ENCODE measurements at places on chromosomes 7 and 10.

GRCh38 chr7:151059367-151060112, at the start of gene SLC4A2:
TSS of gene SLC4A2 (plus strand) at chr7:151059589. CDS start at chr7:151061988, 2,399 bp downstream.
- DNase-seq, result peak; percentile 76

DNA sequence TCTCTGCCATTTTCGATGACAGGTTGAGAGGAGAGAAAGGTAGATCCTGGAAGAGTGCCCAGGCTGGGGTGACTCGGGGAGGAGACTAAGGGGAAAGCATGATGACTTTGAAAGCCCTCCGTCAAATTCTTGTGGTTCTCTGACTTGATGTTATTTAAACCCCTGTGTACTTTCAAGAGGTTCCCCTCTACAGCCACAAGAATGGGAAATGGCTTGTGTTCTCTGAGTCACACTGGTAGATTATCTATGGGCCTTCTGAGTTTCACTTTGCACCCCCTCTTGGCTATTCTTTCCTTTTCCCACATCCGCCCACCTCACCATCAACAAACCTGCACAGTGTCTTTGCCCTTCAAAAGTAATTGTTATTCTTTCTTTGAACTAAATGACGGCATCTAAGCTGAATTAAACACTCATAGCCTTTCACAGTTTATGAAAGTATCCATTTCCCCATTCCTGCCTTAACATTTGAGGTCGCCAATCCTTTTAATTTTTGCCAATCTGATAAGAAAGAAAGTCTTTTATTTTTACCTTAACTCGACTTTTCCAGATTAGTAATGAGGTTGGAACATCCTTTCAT, 24.1 kb downstream of the PRF1 start:
- no peak for DNase-seq

DNA sequence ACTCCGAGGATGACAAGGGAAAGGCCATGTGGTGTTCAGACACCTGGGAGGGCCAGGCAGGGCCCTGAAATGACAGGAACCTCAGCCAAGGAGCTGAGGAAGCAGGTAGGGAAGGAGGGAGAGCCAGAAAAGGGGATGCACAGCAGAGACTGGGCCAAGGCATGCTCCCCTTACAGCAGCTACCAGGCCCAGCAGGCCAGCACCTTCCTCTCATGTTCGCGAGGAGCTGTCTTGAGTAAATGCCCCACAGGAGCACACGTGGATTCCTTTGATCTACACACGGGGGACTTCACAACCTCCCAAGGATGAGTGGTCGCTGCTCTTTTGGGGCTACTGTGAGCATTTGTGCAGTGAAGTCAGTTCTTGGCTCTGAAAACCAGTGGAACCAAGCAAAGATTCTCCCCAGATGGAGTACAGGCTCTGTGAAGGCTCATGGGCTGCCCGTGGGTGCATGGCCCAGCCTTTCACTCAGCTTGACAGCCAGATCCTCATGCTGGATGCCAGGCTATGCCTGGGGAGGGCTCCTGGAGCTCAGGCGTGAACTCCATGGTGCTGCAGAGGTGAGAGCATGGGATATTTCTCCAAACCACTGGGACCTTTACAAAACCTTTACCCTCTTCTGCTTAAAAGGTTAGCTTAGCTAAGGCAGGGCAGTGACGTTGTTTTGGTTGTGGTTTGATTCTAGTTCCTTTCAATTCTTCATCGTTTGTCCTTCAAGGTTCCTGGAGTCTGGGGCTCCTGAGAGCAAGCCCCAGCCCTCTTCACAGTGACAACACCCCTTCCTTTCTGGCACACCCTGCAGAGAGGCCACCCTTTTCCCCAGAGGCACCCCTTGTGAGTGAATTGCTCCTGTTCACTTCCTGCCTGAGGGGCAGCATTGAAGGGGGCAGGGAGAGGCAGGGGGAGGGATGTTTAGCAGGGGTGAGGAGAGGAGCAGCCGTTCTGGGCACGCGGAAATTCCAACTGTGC, 74.2 kb upstream of the ZPBP start:
- DNase-seq, result no peak

- DNase-seq, result no peak
Observed at GRCh38 chr10:35722636-35723035, 80.5 kb upstream of the FZD8 start.

DNA sequence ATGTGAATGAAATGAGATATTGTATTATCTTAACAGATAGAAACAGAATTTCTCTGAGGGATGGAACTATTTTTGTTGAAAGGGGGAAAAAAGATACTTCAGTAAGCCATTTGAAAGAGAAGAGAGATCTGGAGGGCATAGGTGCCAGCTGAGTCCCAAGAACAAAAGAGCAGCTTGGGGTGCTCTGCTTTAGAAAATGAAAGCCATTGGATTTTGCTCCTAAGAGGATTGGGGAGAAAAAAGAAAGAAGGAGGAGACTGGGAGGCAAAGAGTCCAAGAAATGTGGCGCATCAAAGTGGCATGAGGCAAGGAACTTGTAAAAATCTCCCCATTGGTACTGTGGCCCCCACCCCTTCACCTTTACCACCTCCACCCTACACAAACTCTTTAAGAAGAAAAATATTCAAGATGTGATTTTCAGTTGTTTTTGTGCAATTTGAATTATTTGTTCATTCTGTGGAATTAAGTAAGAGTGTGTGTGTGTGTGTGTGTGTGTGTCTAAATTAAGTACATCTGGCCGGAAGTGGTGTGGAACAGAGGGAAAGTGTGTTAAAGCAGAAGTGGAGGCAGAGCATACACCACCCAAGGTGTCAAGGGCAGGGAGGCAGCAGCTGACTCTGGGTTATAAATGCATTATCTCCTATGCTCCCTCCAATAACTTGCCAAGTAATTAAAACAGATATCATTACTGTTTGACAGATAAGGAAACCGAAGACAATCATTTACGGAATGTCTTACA, 9.9 kb upstream of the GNAI1 start:
- DNase-seq, result no peak

DNA sequence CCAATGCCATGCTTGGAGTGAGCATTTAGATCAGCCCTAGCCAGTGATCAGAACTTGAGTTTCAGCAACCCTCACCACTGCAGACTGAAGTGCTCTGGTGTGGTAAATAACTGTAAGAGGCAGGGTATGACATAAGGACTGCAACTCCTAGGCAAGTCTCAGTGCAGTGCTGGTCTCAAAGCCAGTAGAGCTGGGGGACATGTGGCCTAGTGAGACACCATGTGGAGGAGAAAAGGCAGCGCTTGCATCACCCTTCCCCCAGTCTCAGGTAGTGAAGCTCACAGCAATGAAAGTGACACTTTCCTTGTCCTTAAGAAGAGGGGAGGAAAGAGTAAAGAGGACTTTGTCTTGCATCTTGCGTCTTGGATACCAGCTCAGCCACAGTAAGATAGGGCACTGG, 386.8 kb upstream of the POT1 start:
- peak; percentile 63 for DNase-seq

DNA sequence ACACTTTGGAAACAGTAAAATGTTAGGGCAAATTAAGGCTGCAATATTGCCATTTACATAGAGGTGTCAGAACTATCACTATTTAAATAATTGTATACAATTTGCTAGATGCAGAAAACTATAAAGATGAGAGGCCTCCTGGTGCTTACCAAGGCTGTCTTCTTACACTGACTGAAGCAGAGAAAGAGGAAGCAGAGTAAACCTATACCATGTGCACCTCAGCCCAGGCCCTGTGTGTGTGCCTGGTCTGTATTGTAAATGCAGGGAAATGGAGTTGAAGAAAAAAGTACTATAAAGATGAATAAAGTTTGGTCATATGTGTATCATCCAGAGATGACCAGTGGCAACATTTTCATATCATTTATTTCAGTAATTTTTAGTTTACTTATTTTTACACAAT, 29.2 kb downstream of the ELMO1 start:
- no peak for DNase-seq

GRCh38 chr10:11578802-11579255, 32.6 kb downstream of the USP6NL start:
- DNase-seq, result no peak

- no peak for DNase-seq
Observed at GRCh38 chr7:43877968-43878864, 8.9 kb upstream of the MRPS24 start.

GRCh38 chr7:43648473-43649406, 65.8 kb downstream of the STK17A start:
- DNase-seq, result no peak

DNA sequence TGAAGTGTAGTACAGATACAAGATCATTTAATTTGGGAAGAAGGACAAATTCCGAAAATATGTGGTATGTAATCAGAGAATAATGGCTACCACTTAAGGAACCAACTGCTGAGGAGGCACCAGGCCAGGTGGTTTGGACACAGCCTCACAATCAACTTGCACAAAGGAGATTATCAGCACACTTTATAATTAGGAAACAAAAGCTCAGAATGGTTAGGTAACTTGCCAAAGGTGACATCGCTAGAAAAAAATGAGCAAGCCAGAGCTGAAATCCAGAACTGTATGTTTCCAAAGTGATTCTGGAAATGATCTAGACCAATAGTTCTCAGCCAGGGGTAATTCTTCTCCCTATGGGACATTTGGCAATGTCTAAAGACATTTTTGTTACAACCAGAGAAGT, 36.6 kb downstream of the ERCC6 start:
- no peak for DNase-seq

DNA sequence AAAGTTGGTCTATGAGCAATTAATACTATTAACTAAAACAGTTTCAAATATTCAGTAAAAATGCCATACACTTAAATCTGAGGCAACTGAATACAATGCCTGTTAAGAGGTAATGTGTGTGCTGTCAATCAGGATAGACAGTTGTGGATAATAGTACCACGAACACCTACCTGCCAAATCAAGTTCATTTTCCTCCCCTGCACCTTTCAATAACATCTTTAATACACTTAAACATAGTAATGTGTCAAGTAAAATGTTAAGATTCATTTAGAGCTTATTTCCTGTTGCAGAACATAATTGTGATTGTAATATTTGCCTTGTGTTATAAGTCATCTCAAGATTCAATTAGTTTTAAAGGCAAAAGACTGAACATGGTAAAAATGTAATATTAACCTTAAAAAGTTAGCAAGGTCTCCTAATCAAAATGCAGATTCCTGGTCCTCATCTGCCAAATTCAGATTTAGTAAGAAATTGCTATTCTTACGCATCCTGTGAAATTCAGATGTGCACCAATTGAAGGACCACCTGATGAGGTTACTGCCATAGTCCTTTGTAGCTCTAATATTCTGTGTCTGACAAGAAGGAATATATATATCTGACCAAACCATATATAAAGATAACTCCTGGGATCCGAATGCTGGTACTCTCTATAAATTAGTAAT, 37.1 kb downstream of the COL1A2 start:
- no peak for DNase-seq

DNA sequence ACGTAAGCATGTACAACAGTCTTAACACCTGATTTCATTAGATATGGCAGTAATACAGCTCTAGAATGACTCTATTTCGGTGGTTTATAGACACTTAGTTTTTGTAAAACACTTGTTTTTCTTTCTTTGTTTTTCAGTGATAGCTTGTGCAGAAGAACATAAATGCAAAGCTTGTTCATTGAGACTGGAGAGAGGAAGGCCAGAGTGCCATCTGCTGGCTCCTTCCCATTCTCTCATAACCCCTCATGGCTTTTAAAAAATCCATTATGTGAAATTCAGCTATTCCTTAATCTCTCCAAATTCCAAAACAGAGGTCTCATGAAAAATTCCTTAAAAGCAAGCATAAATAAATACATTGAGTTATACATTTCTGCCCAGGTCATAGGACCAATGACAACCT, 76.3 kb downstream of the CACNB2 start:
- DNase-seq, result no peak

GRCh38 chr7:139068544-139069399, 32.9 kb upstream of the ZC3HAV1L start:
- DNase-seq, result no peak

GRCh38 chr10:29667191-29667590, 32.4 kb upstream of the SVIL start:
- DNase-seq, result no peak

- no peak for DNase-seq
Observed at GRCh38 chr10:75070476-75070875, 41.0 kb upstream of the SAMD8 start.

- no peak for DNase-seq
Observed at GRCh38 chr10:87750817-87751216, 67.2 kb downstream of the ATAD1 start.

DNA sequence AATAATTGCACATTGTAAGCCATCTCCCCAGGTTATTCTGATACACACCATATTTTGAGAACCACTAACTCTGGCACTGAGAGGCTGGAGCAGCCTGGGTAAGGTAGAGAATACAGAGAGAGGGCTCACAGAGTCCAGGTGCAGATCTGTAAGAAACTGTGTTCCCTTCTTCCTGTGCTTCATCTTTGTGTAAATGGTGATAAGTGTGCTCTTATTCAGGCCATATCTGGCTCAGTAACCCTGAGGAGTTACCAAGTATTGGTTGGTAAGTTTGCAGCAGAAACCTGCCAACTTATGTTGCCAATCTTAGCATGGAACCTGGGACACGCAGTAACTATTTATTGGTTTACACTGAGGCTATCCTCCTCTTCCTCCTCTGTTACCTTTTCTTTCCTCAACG, 16.2 kb upstream of the ICA1 start:
- no peak for DNase-seq

Data from WTC11 (cell line).